HT-29 (cell line): ENCODE measurements at places on chromosomes 7 and 10.
A peak's percentile ranks its signal among the peaks of the same experiment; 100 is the strongest.

DNA sequence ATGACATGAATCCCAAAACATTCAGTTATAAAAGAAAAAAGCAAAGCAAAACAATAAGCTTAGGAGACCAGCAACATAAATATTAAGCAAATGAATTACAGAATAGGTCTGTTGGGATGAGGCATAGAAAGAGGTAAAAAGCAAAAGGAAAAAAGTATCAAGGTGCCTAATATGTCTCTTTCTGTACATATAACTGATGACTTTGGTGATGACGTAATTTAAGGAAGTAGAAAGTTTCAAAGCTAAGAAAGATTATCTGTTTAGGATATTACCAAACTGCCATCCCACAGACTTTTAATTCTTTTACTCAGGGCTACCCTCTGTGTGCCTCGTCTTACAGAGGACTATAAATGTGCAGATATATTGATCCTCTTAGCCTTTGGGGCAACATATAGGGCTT lies 1066.5 kb downstream of the SORCS3 start:
- DNase-seq, result no peak

GRCh38 chr10:102540023-102540422 lies 36.3 kb downstream of the SUFU start:
- peak; percentile 52 for DNase-seq

DNA sequence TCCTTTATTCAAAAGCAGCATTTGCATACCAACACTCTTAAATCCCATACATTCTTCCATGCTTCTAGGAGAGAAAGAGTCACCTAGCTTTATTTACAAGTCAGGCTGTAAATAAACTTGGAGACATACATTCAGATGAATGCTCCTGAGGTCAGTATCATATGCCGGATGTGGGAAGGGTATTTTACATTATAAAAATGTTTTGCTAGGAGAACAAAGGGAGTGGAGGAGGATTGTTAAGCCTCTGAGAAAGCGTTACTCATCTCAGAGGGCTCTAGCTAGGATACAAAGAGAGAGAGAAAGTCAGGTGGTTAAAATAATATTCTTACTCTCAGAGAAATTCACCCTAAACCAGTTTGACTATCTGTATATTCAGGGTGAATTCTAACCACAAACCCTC lies 300.9 kb upstream of the NPSR1 start:
- no peak for DNase-seq

DNA sequence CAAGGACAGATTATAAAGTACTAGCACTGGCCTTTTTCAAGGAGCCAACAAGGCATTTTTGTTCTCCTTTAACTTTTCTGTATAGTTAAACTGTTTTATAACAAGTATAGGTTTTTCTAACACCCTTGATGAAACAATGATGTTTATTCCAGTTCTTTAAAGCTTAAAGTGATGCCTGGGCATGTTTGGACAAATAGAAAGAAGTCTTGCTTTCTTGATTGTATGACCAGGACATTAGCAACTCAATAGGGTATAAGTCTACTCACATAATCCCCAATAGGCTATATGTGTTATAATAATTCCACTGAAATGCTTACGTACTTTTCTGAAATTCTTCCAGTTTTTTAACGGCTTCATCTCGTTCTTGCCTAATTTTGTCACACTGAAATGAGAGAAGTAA lies 36.7 kb downstream of the SHTN1 start:
- DNase-seq, result no peak

- DNase-seq, result no peak
These were observed 599.0 kb downstream of the TNS3 start for GRCh38 chr7:46982928-46983327.

GRCh38 chr7:69895446-69895845 lies 297.2 kb downstream of the AUTS2 start:
- no peak for DNase-seq

DNA sequence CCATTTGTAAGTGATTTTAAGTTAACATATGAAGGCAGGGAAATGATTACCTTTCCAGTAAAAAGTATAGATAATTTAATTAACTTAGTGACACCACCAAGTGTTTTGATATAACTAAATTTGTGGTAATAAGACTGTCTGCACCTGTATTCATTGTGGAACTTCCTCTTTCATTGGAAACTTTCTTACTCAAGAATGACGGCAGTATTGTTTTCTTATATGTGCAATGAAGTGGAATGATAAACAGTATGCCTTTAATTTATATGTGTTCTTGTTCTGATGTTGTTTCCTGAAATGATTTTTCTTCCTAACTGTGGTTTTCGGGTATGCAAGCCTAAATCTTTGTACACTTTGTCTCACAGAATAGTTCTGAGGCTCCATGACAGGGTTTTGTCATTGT lies 46.4 kb downstream of the CASD1 start:
- no peak for DNase-seq

GRCh38 chr7:144118341-144118740 lies 4.6 kb upstream of the OR2A14 start:
- no peak for DNase-seq

DNA sequence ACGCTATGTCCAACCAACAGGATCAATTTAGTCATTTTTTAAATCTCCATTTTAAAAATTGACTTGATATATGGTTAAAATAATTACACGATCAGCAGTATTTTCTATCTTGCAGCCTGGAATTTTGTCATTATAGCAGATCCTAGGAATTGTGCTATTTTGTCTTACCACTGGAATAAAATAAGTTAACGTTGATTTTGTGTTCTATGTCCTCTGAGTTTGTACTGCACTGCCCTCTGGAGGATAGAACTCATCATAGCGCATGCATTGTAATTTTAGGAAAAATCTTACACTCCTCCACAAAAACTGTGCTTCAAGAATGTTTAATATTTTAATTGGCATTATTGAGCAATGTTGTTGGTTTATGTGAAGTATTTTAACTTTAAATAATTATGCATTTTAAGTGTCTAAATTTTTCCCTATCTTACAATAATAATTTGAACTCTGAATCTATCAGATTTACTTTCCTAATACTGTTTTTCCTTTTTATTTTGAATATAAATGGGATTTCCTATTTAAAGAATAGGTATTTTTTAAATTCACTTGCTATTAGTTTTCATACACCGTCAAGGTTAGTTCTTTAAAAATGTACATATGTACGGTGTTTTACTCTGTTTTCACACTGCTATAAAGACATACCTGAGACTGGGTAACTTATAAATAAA lies 220.1 kb downstream of the PPP1R3A start:
- DNase-seq, result peak; percentile 49

DNA sequence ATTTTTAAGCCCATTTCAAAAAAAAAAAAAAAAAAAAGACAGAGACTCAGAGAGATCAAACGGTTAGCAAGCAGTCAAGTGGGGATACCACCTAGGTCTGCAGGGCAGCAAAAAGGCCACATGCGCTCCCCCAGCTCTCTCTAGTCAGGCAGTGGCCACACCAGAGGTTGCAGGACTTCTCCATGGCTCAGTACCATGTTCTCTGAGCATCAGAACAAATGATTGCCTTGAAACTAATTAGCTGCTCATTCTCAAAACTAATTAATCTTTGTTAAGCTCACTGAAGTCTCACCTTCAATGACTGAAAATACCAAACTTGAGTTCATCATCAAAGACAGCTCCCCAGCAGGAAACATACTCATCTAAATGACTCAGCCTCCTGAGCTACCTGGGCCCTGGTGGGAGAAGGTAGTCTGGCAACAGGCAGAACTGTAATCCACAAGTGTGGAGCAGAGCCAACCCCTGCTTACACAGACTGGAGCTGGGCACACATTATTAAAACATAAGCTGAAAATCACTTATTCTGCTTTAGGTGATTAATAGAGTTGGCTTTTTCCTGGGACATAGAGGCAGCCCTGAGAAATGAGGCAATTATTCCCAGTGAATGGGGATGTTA lies 319.6 kb downstream of the GRID1 start:
- DNase-seq, result no peak

DNA sequence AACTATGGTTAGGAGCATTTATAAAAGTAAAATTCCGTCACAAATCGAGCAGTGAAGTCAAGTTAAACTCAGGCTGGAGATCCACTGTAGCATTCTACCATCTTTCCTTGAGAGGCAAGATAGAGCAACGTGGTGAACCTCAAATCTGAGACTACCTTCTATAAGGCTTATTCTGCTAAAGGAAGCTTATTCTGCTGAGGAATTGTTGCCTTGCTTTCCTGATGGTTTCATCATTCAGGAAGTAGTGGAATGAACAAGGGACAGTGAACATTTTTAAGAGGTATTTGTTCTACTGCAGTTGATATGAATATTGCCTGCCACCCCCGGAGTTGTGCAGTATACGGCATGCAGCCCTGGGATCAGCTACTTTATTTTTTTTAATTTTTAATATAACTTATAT lies 170.8 kb downstream of the VPS50 start:
- DNase-seq, result no peak

DNA sequence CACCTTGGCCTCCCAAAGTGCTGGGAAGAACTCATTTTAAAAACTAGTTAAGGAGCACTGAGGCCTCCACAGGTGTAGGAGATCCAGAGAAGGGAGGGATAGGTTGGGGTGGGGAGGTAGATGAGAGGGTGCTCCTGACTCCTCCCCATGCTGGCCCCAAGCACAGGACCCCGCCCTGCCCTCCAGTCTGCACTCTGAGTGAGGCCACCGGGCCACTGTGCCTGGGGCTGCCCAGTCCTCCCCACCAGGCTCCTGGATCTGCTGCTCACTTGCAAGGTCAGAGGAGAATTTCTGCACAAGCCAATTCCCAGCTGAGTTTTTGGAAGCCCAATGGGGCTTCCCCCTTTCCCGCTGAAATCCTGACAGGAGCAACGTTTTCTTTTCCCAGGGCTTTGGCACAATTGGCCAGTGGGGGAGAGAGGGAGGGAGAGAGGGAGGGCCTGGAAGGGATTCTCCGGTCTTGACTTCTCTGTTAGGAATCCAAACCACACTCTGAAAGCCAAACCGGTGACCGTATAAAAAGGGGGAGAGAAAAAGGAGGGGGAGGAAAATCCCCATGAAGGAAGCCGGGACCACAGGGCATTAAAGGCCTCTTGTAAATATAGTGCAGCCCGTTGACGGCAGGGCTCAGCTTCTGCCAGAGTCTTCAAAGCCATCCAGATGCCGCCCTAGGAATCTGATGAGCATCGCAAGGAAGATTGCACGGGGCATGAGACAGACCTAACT lies 116.2 kb downstream of the SH3PXD2A start:
- DNase-seq, result no peak

- DNase-seq, result no peak
These were observed 53.3 kb downstream of the DNAJB6 start for GRCh38 chr7:157389951-157390730.

GRCh38 chr7:29763266-29763665 lies 43.0 kb upstream of the WIPF3 start:
- DNase-seq, result no peak

- no peak for DNase-seq
These were observed 39.2 kb downstream of the EEPD1 start for GRCh38 chr7:36192053-36192824.

DNA sequence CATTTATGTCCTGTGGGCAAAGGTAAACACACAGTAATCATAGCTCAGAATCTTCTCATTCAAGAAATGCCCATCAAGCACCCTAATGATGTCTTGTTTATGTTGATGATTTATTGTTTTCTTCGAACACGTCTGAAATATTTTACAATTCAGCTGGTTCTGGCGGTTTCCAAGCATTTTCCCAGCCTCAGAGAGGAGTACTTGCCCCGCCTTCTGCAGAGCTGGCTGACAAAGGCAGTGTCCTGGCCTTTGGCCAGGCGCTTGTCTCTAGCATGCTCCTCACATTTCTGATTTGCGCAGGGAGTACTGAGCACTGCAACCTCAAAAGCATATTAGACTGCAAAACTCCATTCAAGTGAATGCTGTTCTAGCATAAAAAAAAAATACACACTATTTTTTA lies 314.2 kb upstream of the GNAI1 start:
- DNase-seq, result peak; percentile 20

DNA sequence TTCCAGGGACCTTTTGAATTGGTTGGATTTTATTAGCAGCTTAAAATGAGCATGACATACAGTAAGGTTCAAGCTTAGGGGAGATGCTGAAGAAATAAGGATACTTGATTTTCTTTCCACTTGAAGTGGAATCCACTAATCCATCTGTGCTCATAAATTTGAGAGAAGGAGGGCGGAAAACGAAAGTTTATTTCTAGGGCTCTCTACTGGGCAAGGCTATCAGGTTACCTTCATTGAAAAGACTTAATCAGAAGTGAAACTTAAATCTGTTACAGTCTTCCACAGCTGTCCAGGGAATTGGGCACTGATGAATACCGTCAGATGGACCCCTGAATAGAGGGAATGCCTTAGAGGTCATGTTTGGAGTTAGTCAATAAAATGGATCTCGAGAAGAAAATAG lies 21.8 kb downstream of the AUTS2 start:
- DNase-seq, result no peak

- DNase-seq, result peak; percentile 85
These were observed 864 bp downstream of the CDCA7L start for GRCh38 chr7:21944616-21945453.

DNA sequence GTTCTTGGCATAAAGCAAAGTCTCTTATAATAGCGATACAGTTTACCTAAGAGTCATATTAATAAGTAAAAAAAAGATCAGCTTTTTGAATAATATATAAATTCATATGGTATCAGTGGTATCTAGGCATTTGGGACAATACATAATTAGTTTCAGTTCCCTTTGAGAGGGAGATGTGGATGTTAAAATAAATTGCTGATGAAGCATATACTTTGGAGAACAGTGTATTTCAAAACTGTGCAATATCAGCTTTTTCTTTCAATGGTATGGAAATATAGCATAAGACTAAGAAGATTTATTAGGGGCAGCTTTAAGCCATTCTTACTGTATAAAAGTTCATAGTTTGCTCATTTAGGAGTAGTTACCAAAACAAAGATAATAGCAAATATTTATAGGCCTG lies 35.5 kb downstream of the MDFIC start:
- DNase-seq, result no peak

- no peak for DNase-seq
These were observed 90.5 kb upstream of the FERD3L start for GRCh38 chr7:19235680-19236079.

DNA sequence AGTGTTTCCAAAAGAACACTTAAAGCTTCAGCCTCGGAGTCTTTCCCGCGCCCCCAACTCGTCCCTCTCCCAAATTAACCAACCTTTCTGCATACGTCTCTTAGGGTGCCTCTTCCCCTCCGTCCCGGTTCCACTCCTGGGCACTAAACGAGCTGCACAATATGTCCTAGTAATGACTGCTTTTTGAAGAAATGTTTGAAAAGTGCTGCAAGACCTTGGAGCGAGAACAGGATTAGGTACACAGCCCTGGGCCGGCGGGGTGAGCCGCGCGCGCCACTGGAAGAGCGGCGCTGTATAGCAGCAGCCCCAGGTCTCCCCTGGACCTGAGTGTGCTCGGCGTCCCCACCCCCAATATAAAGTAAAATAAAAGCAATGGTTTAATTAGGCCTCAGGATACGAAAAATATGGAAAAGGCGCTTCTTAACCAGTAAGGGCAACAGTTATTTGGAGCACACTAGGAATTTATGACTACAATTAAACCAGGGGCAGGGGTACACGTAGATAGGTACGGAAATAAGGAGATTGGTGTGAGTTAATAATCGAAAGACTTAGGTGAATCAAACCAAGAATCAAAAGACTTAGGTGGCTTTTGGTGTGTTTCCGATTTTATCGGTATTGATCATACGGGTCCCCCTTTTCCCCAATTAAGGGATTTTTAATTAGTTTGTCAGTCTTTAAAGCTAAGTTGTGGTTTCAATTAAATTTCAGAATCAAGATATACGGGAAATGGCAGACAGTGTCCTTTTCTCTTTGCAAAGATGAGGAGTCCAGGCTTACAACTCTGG lies 1.9 kb downstream of the TET1 start:
- DNase-seq, result no peak

- no peak for DNase-seq
These were observed 5.5 kb upstream of the LAMB4 start for GRCh38 chr7:108135446-108136190.
